Effector CD8-positive, alpha-beta T cell (primary cell): ENCODE measurements at places on chromosomes 7 and 10.

DNA sequence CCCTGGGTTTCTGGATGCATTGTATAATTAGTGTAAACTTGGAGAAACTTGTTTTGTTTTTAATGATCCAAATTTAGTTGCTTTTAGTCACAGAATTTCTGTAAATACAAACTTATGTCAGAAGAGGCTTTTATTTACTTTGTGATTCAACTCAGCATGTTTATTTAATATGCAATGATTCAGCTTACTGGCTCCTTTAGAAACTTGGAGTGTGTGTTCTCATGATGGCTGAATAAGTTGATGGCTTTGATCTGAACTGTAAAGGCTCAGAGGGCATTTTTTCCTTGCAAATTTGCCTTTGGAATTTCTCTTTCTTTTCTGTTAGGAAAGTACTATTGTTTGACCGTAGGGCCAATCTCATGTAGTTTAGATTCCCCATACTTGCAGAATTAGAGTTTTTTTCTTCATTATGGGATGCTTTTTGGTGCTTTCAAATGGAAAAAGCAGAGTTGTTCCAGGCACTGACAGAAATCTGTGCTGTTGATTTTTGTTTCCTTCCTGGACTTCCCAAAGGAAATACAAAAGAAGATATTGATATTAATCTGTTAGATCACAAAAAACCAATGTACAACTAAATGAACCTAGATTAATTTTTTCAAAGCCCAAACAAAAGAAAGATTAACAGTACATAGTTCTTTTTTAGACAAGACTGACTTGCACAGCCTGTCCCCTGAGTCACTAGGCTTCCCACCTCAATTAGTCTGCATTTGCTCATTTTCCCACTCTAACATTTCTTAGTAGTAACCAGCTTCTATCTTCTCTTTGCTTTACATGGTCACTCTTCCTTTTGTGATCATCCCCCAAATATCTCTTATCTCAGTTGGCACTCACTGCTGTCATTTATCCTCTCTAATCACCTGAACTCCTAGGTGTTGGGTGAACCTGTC is 96.8 kb upstream of the AGR3 start:
- no peak for DNase-seq

DNA sequence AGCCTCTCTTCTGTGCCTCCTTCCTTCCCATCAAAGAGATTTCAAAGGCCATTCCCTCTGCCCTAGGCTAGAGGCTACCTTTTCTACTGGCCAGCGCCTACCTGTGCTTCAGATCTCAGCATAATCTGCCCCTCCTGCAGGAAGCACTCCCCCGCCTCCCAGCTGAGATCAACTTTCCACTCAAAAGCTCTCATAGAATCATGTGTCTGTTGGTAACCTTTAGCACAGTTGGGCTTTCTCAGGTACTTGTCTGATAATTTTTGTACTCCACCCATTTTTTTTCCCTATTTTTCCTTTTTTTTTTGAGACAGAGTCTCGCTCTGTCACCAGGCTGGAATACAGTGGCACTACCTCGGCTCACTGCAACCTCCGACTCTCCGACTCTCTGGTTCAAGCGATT is 231.0 kb upstream of the PRSS58 start:
- DNase-seq: no peak

- no peak for DNase-seq
These were observed 9.3 kb upstream of the AHR start for GRCh38 chr7:17289074-17289645.

- DNase-seq: no peak
These were observed 32.3 kb downstream of the RPS24 start for GRCh38 chr10:78066012-78066411.

GRCh38 chr7:96903906-96904305 is 101.4 kb upstream of the DLX6 start:
- no peak for DNase-seq

DNA sequence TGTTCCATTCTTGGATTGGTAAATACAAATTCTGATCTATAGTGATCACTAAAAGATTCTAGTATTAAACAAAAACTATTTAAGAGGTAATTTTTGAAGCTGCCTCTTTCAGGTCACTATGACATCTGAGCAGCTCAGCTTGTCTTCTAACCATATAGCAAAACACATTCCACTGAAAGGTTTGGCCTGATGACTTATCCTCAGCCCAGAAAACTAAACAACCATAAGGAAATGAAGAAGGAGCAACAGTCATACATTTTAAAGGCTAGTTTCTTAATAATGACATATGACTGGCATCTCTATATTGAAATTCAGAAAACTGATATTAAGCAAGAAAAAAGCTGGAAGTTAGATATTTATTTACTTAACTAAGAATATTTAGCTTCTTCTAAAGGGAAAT is 24.6 kb downstream of the NT5C2 start:
- DNase-seq: no peak

GRCh38 chr7:104979167-104979841 is 34.7 kb upstream of the KMT2E start:
- no peak for DNase-seq

- no peak for DNase-seq
These were observed 25.1 kb downstream of the DPY19L1 start for GRCh38 chr7:35012160-35012559.

- no peak for DNase-seq
These were observed 107.0 kb downstream of the HIP1 start for GRCh38 chr7:75631711-75632110.

GRCh38 chr7:141421306-141421705 is 129.9 kb upstream of the AGK start:
- DNase-seq: no peak

- DNase-seq: no peak
These were observed 580.5 kb downstream of the NXPH1 start for GRCh38 chr7:9013940-9014339.

GRCh38 chr10:24721229-24722106 is 2.2 kb downstream of the ARHGAP21 start:
- no peak for DNase-seq

- DNase-seq: no peak
These were observed 122.8 kb downstream of the SKIDA1 start for GRCh38 chr10:21402606-21403083.
